ENCODE measurements at places on chromosomes 11 and 22. TPM values are rescaled to one million over a fixed set of nuclear protein-coding genes. Genes with fewer than 3 reads are reported as not detected.

GRCh38 chr11:89065066-89065465 lies 716 bp downstream of the GRM5 start:
- peaks cover 39% of the 10 kb centered on the region for H3K27me3 ChIP-seq
- DNase-seq = no peak
- H3K4me1 ChIP-seq = no peaks in the 10 kb centered on the region

DNA sequence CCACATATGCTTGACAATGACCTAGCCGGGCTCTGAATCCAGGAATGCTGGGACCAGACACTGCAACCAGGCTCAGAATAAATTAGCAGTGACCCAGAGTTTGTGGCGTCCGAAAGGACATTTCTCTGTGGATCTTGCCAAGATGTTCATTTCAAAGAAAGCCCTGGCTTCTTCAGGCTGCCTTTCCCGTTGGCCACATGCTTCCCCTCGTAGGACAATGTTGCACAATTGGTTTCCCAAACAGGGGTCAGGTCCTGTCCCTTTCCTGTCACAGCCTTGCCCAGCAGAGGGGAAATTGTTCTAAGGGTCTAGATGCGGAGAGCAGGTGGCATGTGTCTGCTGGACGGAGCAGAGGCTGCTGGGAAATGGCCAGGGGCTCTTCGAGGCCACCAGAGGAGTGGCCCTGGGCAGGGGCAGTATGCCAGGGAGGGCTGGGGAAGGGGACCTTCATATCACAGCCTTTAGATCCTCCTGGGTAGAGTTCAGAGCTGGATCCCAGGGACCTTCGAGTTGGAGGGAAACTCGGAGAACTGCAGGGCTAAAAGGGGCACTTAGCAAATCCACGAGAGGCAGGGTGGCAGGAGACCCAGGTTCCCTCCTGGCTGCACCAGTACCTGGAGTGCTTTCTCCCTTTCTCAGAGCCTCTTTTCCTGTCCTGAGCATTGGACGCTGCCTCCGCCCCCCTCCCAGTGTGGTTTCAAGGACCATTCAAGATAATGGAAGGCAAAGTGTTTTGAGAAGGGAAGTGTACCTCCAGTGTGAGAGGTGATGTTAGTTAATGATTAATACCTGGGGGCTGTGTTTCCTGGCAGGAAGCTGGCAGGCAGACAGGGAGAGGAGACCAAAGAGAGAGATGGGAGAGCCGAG lies 42.3 kb downstream of the C11orf96 start:
- H3K36me3 ChIP-seq = no peaks in the 10 kb centered on the region
- no peak overlapping the region for H3K27ac ChIP-seq
- H3K27me3 ChIP-seq = peaks cover 32% of the 10 kb centered on the region
- no peak overlapping the region for H3K4me3 ChIP-seq

DNA sequence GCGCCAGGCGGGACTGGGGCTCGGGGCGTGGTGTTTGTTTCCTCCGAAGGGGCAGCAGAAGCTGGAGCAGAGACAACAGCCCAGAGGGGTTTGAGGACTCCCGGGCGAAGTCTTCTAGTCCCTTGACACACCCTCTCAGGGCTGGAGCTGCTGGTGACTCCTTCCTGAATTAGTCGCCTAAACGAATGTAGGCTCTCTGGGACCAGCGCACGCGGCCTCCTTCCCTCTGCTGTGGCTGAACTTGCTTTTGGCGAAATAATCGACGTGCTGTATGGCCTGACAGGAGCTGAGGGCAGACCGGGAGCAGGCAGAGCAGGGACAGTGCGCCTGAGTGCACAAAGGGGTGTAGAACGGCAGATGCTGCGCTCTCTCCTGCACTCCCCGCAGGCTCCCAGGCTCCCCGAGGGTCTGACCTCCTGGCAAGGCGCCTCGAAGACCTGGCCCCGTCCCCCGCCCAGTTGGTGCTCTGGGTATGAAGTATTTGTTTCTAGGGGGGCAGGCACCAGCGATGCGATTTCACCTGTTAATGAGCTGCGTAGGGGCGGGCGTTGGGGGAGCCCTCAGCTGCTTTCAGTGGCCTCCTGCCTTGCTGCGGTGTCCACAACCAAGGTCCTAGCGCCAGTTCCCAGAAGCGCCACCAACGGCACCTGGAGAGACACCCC lies 5.3 kb downstream of the SLC17A6 start:
- H3K27me3 ChIP-seq = peaks cover 56% of the 10 kb centered on the region
- DNase-seq = no peak
- H3K36me3 ChIP-seq = no peaks in the 10 kb centered on the region
- peaks cover 8% of the 10 kb centered on the region for H3K4me1 ChIP-seq
- H3K27ac ChIP-seq = no peak overlapping the region
- no peak overlapping the region for H3K4me3 ChIP-seq

DNA sequence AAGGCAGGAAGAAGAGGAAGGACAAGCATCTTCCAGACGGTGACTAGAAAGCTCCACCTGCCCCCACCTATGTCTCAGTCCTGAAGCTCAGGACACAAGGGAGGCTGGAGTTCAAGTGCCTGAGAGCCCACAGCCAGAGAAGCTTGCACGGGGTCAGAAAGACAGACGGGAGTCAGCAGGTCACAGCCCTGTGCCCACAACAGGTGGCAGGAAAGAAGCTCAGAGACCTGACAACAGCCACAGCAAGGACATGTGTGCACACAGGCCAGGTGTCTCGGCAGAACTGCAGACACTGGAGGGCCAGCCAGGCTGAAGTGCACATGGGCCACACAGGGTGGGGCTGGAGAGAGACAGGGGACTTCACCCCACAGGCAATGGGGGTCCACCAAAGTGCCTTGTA lies 37.2 kb upstream of the MOB2 start:
- H3K27ac ChIP-seq = no peak overlapping the region
- peaks cover 31% of the 10 kb centered on the region for H3K4me1 ChIP-seq
- no peaks in the 10 kb centered on the region for H3K27me3 ChIP-seq
- no peak overlapping the region for H3K4me3 ChIP-seq

DNA sequence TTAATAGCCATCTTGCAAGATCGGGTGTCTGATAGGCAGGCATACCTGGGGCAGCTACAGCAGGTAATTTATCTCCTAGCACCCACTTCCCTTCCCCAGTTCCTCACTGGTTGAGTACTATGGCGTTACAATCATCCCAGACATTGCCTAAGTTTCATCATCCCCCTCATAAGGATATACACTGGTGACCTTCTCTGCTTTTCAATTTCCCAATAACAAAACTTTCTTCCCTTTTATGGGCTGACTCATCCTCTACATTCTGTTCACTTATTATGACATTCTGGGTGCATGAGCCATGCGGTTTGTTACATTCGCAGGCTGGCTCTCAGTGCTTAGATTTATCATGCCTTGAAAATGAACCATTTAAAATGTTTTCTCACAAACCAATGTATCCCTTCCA lies 5.0 kb upstream of the MRPL11 start:
- no peaks in the 10 kb centered on the region for H3K36me3 ChIP-seq
- H3K27me3 ChIP-seq = peaks cover 6% of the 10 kb centered on the region
- no peak overlapping the region for H3K27ac ChIP-seq

- no peaks in the 10 kb centered on the region for H3K4me1 ChIP-seq
- H3K36me3 ChIP-seq = no peaks in the 10 kb centered on the region
- no peak overlapping the region for H3K27ac ChIP-seq
- no peaks in the 10 kb centered on the region for H3K27me3 ChIP-seq
- H3K4me3 ChIP-seq = no peak overlapping the region
- DNase-seq = no peak
These were observed 622.7 kb downstream of the METTL15 start for GRCh38 chr11:28730889-28731288.

GRCh38 chr22:21599053-21599893 lies 30.5 kb downstream of the YDJC start:
- peaks cover 27% of the 10 kb centered on the region for H3K4me1 ChIP-seq
- peak overlapping the region; percentile 7 for H3K27ac ChIP-seq
- DNase-seq = no peak
- H3K27me3 ChIP-seq = no peaks in the 10 kb centered on the region
- H3K36me3 ChIP-seq = peaks cover 31% of the 10 kb centered on the region

- H3K4me1 ChIP-seq = no peaks in the 10 kb centered on the region
- H3K27me3 ChIP-seq = no peaks in the 10 kb centered on the region
- H3K4me3 ChIP-seq = no peak overlapping the region
- DNase-seq = no peak
- no peaks in the 10 kb centered on the region for H3K36me3 ChIP-seq
- no peak overlapping the region for H3K27ac ChIP-seq
These were observed 1158.7 kb upstream of the CNTN5 start for GRCh38 chr11:97862021-97862420.

GRCh38 chr11:105799728-105800462 lies 190.0 kb downstream of the GRIA4 start:
- no peak overlapping the region for H3K27ac ChIP-seq
- H3K4me1 ChIP-seq = no peaks in the 10 kb centered on the region
- DNase-seq = no peak
- no peak overlapping the region for H3K4me3 ChIP-seq

GRCh38 chr11:285894-286220 lies 3.1 kb upstream of the PGGHG start:
- H3K27me3 ChIP-seq = peaks cover 13% of the 10 kb centered on the region
- DNase-seq = peak; percentile 8
- H3K4me1 ChIP-seq = peaks cover 44% of the 10 kb centered on the region
- H3K36me3 ChIP-seq = peaks cover 6% of the 10 kb centered on the region
- H3K4me3 ChIP-seq = no peak overlapping the region

- H3K27ac ChIP-seq = peak overlapping the region; percentile 99
- DNase-seq = peak; percentile 40
- peak overlapping the region; percentile 97 for H3K4me3 ChIP-seq
- H3K4me1 ChIP-seq = peaks cover 61% of the 10 kb centered on the region
These were observed 532 bp downstream of the BET1L start for GRCh38 chr11:206526-207207.

- H3K36me3 ChIP-seq = no peaks in the 10 kb centered on the region
- H3K27ac ChIP-seq = no peak overlapping the region
- no peaks in the 10 kb centered on the region for H3K4me1 ChIP-seq
- H3K4me3 ChIP-seq = no peak overlapping the region
- peaks cover 1% of the 10 kb centered on the region for H3K27me3 ChIP-seq
- DNase-seq = no peak
These were observed 495.1 kb downstream of the SOX6 start for GRCh38 chr11:15861256-15861655.

DNA sequence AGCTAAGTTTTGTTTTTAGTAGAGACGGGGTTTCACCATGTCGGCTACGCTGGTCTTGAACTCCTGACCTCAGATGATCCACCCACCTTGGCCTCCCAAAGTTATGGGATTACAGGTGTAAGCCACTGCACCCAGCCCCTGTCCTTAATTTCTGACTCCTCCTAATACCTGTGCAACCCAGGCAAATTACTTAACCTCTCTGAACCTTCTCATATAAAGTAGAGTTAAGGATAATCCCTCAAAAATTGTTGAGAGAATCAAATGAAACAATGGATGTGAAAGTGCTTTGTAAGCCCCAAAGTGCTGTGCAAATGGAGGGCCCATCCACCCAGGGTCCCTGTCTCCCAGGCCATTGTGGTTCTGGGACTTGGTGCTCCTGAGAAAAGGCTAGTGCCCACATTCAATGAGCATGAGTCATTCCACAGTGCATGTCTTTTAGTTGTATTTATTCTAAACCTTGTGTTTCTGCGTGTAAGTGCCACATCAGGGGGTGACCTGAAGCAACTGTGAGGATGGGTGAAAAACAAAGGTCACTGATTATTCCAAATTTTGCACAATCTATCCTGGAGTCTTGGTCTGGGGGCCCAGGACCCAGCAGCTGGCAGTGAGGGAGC lies 61.4 kb upstream of the PTPRJ start:
- DNase-seq = no peak
- H3K4me1 ChIP-seq = peaks cover 66% of the 10 kb centered on the region
- H3K27me3 ChIP-seq = no peaks in the 10 kb centered on the region
- H3K36me3 ChIP-seq = no peaks in the 10 kb centered on the region
- no peak overlapping the region for H3K4me3 ChIP-seq
- H3K27ac ChIP-seq = no peak overlapping the region

The PATE2 gene
- not detected for total RNA-seq

The TSG101 gene
- 45.6 TPM for total RNA-seq

The TRPM5 gene
- total RNA-seq = not detected

Data from activated CD4-positive, alpha-beta memory T cell treated with anti-CD3 and anti-CD28 coated beads for 36 hours (primary cell).